NK-92 treated with Interleukin-12 subunit alpha and Interleukin-12 subunit beta, amount 100 ng/mL, for 24 hours (cell line): ENCODE measurements at places on chromosomes 7 and 10.

- DNase-seq: peak; percentile 66
These were observed 561 bp upstream of the HNRNPF start for GRCh38 chr10:43409385-43410109.

- DNase-seq: no peak
These were observed 114.6 kb downstream of the CYTH3 start for GRCh38 chr7:6157685-6158423.

GRCh38 chr10:129277841-129278240 is 189.2 kb upstream of the MGMT start:
- DNase-seq: no peak

- no peak for DNase-seq
These were observed 8.5 kb downstream of the NT5C2 start for GRCh38 chr10:103184615-103185014.

DNA sequence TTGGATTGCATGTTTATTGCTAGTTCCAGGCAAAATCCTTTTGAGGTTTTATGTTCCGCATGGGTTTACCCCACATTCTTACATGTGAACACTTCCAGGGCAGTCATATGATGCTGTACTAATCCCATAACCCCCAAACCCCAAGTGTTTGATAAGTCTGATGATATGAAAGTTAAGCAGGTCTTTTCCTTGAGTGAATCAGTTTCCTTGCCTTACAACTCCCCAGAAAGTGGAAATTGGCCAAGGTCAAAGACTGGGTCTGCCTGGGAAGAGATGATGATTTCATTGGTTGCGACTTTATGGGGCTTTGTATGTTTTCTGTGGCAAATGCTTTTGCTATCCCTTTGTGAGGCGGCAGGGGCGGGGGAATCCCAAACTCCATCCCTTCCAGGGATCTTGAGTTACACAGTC is 24.7 kb downstream of the AFAP1L2 start:
- no peak for DNase-seq

- no peak for DNase-seq
These were observed 4.9 kb downstream of the HIPK2 start for GRCh38 chr7:139772873-139773272.

- no peak for DNase-seq
These were observed 255.5 kb upstream of the AOAH start for GRCh38 chr7:36979810-36980248.

- no peak for DNase-seq
These were observed 71.3 kb downstream of the PFKFB3 start for GRCh38 chr10:6274040-6274439.

- DNase-seq: no peak
These were observed 37.9 kb upstream of the ANKRD1 start for GRCh38 chr10:90958781-90959180.

DNA sequence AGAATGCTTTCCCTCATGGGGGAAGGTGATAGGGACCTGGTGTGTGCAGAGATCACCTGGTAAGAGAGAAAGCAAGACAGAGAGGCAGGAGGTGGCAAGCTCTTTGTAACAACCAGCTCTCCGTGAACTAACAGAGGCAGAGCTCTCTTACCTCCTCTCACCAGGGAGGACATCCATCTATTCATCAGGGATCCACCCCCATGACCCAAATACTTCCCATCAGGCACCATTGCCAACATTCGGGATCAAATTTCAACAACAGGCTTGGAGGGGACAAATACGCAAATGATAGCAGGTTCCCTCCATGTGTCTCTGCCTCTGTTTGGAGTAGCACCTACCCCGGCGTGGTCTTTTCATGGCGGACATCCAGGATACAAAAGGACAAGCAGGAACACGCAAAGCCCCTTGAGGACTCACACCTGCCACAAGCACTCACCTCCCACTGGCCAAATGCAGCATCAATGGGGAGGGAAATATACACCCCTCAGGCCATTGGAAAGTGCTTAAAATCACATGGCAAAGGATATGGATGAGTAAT is 431.2 kb upstream of the AUTS2 start:
- no peak for DNase-seq

GRCh38 chr10:113537672-113538071 is 15.2 kb upstream of the HABP2 start:
- DNase-seq: no peak

- peak; percentile 76 for DNase-seq
These were observed 140.4 kb upstream of the NAMPT start for GRCh38 chr7:106425017-106425719.

DNA sequence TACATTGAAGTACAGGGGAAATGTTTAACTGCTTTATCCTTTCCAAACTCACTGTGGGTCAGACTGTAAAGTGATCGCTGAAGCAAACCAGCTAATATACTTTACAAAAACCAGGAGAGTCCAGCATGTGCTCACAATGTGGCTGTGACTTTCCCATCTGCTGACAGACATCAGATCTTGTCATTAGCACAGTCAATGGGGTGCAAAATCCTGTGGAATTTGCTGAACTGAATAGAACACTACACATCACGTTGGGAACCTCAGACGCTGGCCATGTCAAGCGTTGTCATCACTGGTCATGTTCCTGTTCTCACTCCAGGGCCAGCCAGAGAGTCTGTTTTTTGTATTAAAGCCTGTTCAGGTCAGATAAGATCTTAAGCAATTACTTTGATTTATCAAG is 83.4 kb downstream of the AGMO start:
- no peak for DNase-seq

- no peak for DNase-seq
These were observed 3.4 kb downstream of the OGDH start for GRCh38 chr7:44609829-44610228.

- DNase-seq: no peak
These were observed 76.3 kb downstream of the WDFY4 start for GRCh38 chr10:48760983-48761382.

DNA sequence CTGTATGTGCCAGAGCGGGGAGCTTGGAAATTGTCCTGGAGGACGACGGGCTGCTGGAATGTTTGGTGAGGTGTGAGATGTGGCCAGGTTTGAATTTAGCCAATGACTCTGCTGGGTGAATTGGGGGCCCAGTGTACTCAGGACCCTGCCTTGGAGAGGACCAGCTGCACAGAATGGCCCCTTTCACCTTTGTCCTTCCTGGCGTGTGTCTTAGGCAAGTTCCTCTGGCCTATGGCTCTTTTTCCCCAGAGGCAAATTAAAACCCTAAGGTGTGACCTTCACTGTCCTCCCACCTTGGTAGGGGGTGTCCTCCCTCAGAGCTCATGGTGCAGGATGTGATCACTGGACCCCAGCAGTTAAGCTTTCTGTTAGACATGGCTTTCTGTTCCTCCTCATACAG is 47.8 kb downstream of the CXCL12 start:
- no peak for DNase-seq

DNA sequence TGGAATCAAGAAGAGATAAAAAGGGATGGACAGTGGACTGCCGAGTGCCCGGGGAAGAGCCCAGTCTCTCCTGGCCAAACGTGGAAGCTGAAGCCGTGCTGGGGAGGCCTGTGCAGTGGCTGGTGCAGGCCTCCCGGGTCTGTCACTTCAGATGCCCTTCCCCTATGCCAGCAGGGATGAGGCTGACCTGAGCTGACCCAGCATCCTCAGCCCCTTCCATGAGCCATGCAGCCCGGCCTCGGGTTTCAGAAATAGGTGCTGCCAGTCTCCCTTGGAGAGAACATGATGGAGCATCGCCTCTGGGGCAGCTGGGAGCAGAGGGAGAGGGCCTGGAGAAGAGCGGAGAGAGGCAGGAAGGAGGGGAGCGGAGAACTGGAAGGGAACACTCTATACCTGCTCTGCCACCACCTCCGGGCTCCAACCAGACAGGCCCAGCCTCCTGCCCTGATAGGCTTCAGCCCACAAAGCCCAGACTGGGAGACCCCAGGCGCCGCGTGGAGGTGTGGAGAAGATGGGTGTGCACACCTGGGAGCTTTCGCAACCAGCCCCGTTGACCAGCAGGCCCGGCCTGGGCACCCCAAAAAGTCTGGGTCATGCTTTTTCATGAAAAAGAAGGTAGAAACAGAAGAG is 68.6 kb upstream of the PPP2R2D start:
- DNase-seq: no peak

DNA sequence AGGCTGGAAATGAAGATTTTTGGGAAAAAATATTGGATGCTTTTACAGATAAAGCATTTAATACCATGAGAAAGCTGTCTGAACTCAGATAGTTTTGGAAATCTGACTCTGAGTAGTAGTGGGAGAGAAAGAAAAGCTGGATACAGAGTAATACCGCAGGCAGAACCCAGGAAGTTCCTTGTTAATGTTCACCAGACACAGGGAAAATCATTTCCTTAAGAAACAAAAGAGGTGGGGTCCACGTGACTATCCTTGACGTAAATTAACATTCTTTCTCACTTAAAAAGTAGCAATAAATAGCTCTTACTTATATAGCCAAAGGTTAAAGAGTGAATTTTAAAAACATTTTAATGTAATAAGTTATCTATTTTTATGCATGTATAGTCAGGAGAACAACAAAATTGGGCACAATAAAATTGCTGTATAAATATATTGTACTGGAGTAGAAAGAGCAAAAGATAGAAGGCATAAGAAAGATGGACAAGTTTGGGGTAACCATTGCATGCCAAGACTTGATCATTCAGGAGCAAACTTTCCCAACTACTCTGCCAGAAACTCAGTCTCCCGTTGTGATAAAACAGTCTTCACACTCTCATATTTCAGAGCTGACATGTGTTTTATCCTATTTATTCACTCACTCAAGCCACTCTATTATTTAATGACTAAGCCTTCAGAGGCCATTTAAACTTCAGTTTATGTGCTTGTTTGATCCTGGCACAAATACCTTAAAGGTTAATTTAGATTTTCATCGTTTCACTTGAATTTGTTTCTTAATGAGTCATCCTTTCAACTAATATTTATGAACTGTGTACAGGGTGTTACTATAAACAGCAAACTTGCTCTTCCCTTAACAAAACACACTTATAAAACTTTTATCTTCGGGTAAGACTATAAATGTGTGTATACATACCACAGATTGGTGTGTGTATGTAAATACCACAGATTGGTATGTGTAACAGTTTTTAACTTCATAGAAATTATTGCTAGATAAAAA is 143.1 kb downstream of the GNAI1 start:
- DNase-seq: no peak

DNA sequence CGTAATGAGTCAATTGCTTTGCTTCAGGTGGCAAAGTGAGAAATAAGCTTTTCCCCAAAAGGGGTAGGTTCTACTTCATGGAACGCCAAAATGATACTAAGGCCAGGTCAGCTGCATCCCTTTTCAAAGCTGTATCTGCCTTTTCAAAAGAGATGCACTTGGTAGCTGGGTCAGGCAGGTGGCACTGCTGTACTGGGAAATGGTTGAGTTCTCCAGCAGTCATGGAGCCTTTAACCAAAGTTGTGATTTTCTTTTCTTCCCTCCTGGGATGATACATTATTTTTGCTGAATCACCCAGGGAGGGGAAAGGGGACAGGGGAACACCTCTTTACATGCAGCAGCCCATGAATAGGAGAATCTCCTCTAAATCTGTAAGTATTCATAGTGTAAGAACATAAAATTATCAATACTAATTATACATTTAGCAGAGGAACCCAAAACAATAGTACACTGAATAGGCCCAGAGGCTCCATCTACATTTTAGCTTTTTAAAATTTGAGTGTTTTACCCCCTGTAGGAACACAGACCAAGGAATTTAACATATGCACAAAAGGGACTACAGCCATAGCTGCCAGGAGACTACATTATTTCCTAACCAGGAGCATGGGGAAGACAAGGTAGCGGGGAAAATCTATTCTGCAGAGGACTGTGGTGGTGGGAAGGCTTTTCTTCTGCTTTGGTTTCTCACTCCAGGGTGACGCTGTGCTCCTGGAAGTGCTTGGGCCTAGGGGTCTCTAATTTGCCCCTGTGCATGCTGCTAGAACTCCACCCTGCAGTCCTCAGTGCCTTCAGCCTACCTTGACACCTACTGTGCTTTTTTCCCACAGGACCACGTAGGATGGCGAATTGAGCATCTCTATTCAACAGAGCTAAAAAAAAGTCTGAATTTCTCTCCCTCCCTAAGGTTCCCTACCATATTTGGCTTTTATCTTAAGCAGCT is 6.4 kb upstream of the GPR22 start:
- peak; percentile 3 for DNase-seq

DNA sequence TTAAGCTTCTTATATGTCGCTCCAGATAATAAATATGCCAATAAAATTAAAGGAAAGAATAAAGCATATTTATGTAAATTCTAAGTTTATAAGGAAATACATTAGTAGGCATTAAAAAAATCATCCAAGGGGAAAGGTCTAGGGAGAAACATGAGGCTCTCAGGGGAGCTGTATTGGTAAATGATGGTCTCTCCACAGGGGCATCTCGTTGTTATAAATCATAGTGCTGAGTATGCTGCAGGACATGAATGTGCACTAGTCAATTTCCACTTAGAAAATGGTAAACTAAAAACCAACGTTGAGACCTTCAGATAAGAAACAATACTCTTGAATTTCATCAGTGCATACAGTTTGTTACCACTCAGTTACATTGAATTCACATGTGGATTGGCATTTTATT is 194.0 kb upstream of the AHR start:
- DNase-seq: no peak

GRCh38 chr10:73083221-73083620 is 13.4 kb downstream of the P4HA1 start:
- no peak for DNase-seq

GRCh38 chr7:88789480-88790064 is 6.0 kb downstream of the TEX47 start:
- no peak for DNase-seq
